ENCODE measurements at places on chromosomes 13 and 19.

DNA sequence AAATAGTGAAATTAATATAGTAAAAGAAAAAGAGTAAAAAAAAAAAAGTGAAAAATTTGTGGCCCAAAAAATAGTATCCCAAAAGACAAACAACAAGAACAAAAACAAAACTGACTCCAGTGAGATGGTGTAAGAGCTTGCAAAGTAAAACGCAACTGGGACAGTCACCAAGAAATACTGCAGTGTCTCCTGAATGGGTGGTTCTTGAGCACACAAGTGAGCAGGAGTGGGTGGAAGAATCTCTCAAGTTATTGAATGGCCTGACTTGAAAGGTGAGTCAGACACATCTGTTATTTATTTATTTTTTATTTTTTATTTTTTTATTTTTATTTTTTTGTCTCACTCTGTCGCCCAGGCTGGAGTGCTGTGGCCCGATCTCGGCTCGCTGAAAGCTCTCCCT lies 1.9 kb downstream of the ZNF493 start:
- DNase-seq = no peak

- DNase-seq = no peak
Measured at GRCh38 chr13:29914581-29914980, 64.2 kb upstream of the UBL3 start.

DNA sequence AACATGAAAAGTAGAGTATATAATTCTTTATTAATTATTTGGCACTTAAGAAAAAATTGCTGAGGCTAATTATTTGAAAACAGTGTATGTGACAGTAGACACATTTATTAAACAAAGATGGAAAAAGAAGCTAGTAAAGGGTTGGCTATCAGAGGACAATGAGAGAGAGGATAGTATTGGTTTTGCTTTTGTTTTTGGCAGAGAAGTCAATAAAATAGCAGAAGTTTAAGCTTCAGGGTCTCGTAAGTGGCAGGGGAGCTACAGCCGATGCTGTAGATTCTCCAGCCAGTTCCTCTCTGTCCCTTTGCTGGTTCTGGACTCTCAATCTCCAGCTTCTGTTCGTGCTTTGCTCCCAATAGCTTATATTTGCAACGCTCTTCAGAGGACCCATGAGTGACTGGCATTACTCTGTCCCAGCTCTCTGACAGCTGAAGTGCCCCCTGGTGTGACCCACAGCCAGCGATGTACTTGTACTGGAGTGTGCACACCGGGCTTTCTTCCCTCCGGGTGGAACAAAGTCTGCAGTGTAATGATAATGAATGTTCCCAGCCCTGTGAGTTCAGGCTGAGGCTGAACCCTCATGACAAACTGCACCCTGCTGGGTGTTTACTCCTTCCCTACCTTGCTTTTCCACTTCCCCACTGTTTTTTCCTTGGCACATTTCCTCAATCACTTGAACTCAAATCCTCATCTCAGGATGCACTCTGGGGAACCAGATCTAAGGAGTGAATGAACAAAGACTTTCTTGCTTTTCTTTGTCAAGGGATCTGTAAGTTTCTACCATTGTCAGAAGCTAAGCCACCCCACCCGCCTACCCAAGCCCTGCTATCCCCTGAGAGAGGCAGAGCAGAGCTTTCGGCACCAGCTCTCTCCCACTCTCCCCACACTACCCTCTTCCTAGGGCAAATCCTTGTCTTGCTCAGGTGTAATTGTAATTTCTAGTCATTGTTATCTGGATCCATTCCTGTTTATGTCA lies 254.8 kb downstream of the LHFPL6 start:
- DNase-seq = no peak

- no peak for DNase-seq
Measured at GRCh38 chr19:51131780-51132680, 7.3 kb downstream of the SIGLEC9 start.

DNA sequence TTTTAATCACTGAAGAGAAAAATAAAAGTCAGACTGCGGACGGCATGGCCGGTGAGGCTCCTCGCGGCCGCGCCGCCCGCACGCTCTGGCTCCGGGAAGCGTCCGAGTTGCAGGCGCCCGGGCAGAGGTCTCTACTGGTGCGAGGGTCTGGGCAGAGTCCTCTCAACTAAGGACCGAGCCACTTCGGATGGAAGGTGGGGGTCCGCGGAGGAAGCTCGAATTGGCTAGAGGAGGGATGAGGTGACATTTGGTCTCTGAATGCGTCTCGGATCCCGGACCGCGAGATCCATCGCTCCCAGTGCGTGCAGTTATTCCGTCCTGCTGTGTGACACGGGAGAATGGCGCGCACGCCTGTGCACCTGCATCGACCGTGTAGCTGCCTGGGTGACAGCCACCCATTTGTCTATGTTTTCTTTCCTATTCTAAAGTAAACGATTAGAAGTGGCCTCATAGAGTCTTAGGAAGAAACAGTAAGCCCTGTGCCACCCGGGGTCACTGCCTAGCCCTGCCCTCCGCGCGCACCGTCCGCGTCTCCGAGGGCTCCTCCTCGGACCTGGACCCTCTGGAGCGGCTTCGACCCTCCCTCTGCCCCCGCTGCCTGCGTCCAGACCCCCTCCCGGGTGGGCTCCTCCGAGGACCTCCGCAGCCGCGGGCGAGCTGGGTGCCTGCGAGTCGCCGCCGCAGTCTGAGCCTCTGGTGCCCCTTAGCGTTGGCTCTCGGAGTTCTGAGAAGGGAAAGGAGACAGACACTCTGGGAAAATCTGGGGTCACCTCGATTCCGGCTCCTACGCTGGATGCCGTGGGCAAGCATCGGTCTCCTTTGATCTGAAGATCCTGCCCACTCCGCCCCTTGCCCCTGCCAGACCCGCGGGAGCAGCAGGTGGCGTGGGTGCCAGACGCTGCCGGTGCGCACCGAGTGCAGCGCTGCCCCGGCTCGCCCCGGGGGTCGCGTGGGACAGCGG lies 347.4 kb downstream of the LIG4 start:
- peak; percentile 84 for DNase-seq

- no peak for DNase-seq
Measured at GRCh38 chr13:73335210-73335609, 276.4 kb downstream of the KLF5 start.

GRCh38 chr13:22271903-22272302 lies 601.0 kb downstream of the FGF9 start:
- DNase-seq = no peak

DNA sequence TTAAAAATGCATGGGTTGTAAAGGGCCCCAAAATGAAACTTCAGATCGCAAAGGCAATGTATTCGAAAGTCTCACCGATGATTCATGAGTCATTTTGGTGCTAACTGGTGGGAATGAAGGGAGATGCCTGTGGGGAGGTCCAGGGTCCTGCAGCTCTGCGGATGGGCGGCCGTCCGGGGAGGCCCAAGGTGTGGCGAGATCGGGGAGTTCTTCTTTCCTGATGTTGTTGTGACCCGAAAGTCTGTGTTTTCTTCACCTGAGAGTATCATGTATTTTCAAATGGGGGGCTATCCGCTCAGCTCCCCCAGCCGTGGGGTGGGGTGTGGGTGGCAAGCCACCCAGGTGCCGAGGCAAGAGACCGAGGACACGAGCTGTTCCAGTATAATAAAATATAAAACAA lies 36.5 kb downstream of the TFDP1 start:
- DNase-seq = no peak

- no peak for DNase-seq
Measured at GRCh38 chr19:4374498-4375163, 25.7 kb downstream of the SH3GL1 start.

GRCh38 chr13:44807449-44808034 lies 181.7 kb downstream of the NUFIP1 start:
- DNase-seq = no peak

- peak; percentile 51 for DNase-seq
Measured at GRCh38 chr19:17953869-17954268, 13.0 kb upstream of the KCNN1 start.

GRCh38 chr19:13060964-13061927 lies 41.4 kb downstream of the LYL1 start:
- peak; percentile 77 for DNase-seq

GRCh38 chr19:40192758-40193586 lies 1.7 kb downstream of the MAP3K10 start:
- DNase-seq = no peak

DNA sequence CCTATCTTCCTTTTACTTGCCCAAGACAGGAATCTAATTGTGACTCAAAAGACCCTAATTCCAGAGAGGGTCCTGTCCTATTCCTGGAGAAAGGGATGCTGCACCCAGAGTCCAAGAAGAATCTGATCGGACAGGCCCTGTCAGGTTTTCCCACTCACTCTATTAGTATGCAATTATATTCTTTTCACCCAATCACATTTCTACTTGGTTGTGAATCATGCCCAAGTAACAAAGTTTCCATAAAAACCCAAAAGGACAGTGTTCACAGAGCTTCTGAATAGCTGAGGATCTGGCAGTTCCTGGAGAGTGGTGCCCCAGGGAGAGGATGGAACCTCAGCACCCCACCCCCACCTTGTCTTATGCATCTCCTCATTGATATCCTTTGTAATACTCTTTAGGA lies 135.3 kb upstream of the SLITRK5 start:
- no peak for DNase-seq

GRCh38 chr13:46184277-46184699 lies 2.3 kb upstream of the LCP1 start:
- no peak for DNase-seq

- no peak for DNase-seq
Measured at GRCh38 chr13:40232311-40233040, 434.0 kb downstream of the FOXO1 start.

DNA sequence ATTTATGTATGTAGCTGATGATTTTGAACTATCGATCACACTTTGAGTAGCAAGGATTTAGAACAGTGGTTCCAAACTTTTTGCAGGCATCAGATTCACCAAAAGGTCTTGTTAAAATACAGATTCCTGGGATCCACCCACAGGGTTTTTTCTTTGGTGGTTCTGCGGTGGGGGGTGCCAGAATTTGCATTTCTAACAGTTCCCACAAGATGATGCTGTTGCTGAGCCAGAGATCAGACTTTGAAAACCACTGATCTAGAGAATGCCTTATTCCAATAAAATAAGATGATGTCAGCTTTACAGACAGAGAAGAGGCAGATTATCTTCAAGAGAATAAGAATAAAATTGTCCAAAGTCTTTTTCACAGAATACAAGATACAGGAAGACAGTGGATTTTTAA lies 80.9 kb upstream of the SHISA2 start:
- DNase-seq = no peak

- DNase-seq = no peak
Measured at GRCh38 chr13:80374444-80374843, 33.5 kb upstream of the SPRY2 start.

DNA sequence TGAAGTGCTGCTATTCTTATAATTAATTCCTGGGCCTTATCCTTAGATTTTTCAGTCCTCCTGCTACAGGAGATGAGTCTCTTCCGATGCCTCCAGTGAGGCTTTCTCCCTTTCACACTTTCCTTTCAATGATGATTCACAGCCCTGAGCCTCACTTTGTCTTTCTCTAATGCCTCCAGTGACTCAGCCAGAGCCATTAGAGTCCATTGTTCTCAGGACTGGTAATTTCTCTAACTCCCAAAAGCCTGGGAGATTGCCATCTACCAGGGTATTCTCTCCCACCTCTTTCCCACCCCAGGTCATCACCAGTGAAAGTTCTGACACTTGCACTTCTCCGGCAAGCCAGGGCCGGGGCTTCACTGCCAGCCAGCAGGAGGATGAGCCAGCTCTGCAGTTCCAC lies 49.6 kb upstream of the ARGLU1 start:
- no peak for DNase-seq

GRCh38 chr19:19997656-19998268 lies 41.5 kb downstream of the ZNF682 start:
- DNase-seq = peak; percentile 19

GRCh38 chr13:98253526-98253925 lies 76.5 kb upstream of the RNF113B start:
- no peak for DNase-seq

- DNase-seq = no peak
Measured at GRCh38 chr13:23433171-23434153, at the start of gene SACS. Gene SACS (minus strand): TSS chr13:23433702. CDS start chr13:23411239, 22,463 bp downstream.

GRCh38 chr19:7007859-7008258 lies 13.4 kb downstream of the MBD3L2B start:
- no peak for DNase-seq
